Astrocyte of the cerebellum (primary cell): ENCODE measurements at places on chromosomes 2 and 18.

DNA sequence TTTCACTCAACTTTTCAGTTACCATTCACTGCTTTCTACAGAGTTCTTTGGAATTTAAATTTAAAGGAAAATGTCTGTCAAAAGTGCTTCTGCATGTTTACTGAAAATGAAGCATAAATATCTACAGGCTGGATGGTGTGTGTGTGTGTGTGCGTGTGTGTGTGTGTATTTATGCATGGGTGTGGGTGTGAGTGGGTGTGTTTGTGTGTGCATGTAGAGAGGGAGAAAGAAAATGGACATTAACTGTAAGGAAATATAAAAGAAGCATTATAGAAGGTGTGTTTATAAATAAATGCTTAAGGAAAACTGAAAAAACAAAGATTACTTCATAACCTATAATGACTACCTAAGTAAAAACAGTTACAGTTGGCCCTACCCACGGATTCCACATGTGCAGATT lies 43.2 kb downstream of the FANCL start:
- no peak for DNase-seq

DNA sequence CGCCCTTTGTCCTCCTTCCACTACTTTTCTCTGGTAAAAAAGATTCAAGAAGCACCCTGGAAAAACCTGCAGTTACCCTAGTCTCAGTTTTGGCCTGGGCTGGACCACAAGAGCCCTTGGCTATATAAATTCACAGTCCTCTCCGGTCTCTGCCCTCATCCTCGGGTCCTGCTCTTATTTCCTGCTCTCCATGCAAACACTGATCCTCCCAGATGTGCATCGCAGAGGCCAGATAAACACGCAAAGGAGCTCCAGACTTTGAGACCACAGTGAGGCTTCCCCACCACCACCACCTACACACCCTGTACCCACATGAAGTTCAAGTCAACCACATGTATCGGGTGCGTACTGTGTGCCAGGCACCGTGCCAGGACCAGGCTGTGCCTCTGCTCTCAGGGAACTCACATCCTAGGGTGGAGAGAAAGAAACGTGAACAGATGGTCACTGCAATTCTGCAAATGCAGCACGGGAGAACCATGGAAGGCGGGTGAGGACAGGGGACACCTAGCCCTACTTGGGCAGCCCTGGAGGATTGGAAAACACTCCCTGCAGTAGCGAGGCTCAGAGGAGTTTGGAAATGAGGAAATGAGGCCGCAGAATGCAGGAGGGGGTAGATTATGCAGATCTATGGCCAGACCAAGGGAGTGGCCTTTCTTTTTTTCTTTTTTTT lies 7.4 kb downstream of the CTDSP1 start:
- no peak for DNase-seq

- no peak for DNase-seq
Observed at GRCh38 chr2:165281387-165281786, 42.2 kb downstream of the SCN2A start.

- peak; percentile 62 for DNase-seq
Observed at GRCh38 chr2:178796079-178796677, 11.0 kb downstream of the TTN start.

GRCh38 chr2:175363699-175364098 lies 182.2 kb upstream of the ATP5MC3 start:
- DNase-seq = no peak

- no peak for DNase-seq
Observed at GRCh38 chr18:34848156-34848555, 138.1 kb downstream of the DTNA start.

DNA sequence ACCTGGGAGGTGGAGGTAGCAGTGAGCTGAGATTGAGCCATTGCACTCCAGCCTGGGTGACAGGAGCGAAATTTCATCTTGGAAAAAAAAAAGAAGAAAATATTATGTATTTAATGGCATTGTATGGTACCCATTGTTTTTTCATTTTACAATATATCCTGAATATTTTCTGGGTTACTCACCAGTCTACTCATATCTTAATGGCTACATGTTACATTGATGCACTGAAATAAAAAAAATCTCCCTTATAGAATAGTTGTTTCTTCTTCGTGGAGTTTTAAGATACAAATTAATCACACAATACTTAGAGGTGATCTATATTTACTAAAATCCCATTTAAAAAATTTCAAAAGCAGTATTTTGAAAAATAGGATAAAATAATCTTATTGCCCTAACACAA lies 66.3 kb upstream of the XPO1 start:
- DNase-seq = no peak

DNA sequence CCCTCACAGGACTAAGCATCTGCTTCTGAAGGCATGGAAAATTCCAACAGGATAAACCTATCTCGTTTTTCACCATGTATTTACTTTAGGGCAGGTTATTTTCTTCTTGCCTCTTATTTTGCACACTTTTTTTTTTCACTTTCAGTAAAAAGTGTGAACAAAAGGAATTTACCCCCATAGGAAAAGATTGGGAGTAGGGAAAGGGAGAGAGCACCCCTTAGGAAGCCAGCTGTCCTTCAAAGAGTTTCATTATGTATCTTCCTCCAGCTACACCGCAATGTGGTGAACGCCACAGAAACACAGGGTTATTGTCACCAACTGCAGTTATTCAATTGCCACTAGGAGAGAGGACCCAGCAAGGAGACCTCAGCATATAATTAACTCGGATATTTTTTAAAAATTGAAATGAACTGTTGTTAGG lies 286.2 kb upstream of the VRK2 start:
- no peak for DNase-seq

GRCh38 chr2:190910341-190911136 lies 29.9 kb downstream of the GLS start:
- no peak for DNase-seq

DNA sequence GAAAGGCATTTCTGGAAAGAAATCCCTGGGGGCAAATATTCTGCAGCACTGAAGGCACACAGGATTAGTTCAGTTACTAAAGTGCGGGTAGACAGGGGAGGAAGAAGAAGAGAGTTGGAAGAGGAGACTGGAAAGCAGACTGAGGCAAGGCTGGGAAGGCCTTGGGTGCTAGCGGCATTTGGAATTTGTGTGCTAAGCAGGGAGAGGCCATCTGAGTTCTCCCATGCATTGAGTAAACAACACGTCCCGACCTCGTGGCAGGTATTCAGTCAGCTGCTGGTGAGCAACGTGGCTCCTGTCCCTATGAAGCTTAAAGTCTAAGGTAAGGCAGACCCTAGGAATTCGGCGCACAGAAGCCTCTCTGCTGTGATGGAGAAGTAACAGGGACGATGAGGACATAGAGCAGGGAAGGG lies 30.7 kb downstream of the ATP8B1 start:
- DNase-seq = no peak

- peak; percentile 70 for DNase-seq
Observed at GRCh38 chr2:69594341-69594740, 49.2 kb downstream of the AAK1 start.

DNA sequence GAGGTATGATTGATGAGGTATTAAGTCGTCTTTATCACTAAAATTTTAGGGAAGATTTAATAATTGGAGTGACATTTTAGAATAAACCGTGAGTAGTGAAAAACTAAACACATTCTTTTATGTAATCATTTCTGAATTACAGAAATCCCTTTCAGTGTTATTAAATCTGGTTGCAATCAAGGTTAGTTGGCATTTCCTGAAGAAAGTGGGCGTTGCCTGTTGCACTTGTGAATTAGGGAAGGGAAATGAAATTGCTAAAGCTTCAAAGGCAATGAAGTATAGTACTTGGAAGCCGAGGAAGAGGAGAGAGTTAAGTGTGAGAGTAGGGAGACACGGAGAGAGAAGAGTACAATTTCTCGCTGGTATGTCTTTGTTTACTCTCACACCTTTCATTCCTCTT lies 274.5 kb downstream of the SLC8A1 start:
- no peak for DNase-seq

- no peak for DNase-seq
Observed at GRCh38 chr18:70284976-70285620, 3.7 kb upstream of the SOCS6 start.

GRCh38 chr2:126839796-126840195 lies 58.9 kb upstream of the TEX51 start:
- no peak for DNase-seq

DNA sequence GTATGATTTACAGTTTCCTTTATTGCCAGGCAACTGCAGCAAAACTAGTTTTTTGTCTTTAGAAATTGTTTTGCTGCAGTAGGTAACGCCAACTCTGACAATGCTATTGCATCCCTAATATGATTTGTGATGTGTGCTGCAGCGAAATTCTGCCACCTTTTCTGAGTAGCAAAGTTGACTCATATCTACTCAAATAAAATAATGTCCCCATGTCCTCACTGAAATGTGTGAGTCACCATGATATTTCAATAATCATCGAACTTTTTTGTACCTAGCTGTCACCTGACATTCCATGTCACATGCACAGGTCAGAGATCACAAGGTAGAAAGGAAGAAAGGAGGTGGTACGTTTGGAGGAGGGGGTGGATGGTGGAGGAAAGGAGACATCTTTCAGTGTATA lies 205.0 kb downstream of the RAD51AP2 start:
- no peak for DNase-seq

GRCh38 chr18:37493352-37493935 lies 72.2 kb downstream of the CELF4 start:
- DNase-seq = no peak

- DNase-seq = no peak
Observed at GRCh38 chr2:7722212-7722910, 805.1 kb downstream of the RNF144A start.
